ENCODE measurements at places on chromosomes 3 and 15.

- no peak overlapping the region for H3K4me3 ChIP-seq
- H3K27ac ChIP-seq = no peak overlapping the region
- H3K4me1 ChIP-seq = no peaks in the 10 kb centered on the region
- no peaks in the 10 kb centered on the region for H3K27me3 ChIP-seq
- DNase-seq = no peak
Measured at GRCh38 chr15:57287123-57287521, 89.2 kb upstream of the CGNL1 start.

DNA sequence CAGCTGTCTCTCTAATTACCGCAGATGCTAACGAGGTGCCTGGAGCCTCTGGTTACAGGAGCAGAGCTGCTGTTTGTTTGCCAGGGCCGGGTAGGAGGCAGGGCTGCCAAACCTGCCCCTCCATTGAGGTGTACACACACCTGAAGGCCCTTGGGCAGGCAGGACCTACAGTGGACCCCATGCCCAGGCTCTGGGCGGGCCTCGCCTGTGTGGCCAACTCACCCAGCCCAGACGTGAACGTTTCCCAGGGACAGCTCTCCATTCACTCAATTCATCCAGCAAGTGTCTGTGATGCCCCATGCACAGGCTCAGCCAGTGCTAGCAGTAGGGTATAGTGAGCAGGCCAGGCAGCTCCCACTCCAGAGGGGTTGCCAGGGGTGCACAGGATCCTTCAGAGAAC, 43.7 kb downstream of the PLXNA1 start:
- H3K4me1 ChIP-seq = no peaks in the 10 kb centered on the region
- no peak for DNase-seq
- no peak overlapping the region for H3K4me3 ChIP-seq
- H3K36me3 ChIP-seq = peaks cover 77% of the 10 kb centered on the region

DNA sequence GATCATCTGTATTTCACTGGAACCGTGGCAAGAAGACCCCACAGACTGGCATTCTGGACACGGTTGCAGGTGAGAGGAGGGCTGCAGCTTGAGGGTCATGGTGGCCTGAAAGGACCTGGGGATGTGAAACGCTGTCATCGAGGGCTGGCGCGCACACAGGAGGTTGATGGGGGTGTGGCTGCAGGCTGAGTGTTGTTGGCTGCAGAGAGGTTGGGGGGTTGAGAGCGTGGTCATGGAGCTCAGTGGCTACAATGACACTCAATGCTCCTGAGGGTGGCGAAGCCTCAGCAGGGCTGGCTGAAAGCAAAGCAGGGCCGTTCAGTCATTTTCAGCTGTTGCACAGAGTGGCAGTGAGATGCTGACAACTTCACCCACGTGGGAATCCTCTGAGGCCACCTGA, 21.0 kb downstream of the CPN2 start:
- no peak for DNase-seq
- H3K27me3 ChIP-seq = peaks cover 19% of the 10 kb centered on the region
- no peaks in the 10 kb centered on the region for H3K36me3 ChIP-seq
- no peak overlapping the region for H3K4me3 ChIP-seq
- H3K4me1 ChIP-seq = peaks cover 9% of the 10 kb centered on the region
- H3K27ac ChIP-seq = no peak overlapping the region

DNA sequence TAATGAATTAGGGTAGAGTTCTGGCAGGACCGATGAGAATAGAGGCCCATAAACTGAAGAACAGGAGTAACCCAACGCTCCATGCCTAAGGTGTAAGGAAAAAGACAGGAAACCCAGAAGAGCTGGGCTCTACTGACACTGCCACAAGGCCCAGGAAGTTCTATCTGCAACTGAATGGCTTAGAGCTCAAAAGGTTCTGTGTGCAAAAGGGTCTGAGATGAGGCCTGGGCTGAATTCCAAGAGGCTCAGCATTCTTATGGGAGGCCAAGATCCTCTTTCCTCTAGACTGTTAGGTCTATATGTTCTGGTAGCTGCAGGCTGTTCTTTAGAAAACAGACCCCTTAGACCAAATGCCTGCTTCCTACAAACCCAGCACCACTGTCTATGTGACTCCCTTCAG, 30.5 kb upstream of the PRSS50 start:
- DNase-seq = no peak
- no peaks in the 10 kb centered on the region for H3K36me3 ChIP-seq
- H3K27me3 ChIP-seq = no peaks in the 10 kb centered on the region
- no peak overlapping the region for H3K27ac ChIP-seq
- H3K4me3 ChIP-seq = no peak overlapping the region
- no peaks in the 10 kb centered on the region for H3K4me1 ChIP-seq

- DNase-seq = no peak
- H3K4me1 ChIP-seq = no peaks in the 10 kb centered on the region
- peaks cover 5% of the 10 kb centered on the region for H3K27me3 ChIP-seq
- H3K36me3 ChIP-seq = no peaks in the 10 kb centered on the region
- no peak overlapping the region for H3K4me3 ChIP-seq
- H3K27ac ChIP-seq = no peak overlapping the region
Measured at GRCh38 chr15:73781038-73781925, 28.1 kb upstream of the INSYN1 start.

DNA sequence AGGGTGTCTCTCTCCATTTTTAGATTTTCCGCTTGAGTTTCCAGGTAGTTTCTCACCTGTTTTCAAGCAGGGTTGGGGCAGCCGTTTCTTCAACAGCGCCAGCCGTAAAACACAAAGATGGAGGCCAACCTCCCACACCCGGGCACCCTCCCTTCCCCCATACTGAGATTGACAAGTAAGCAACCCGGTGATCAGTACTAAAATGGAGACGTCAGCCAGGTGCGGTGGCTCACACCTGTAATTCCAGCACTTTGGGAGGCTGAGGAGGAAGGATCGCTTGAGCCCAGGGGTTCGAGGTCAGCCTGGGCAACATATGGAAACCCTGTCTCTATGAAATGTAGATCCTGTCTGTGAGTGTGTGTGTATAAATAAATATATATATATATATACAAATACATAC, 903 bp upstream of the ZSCAN2 start:
- H3K36me3 ChIP-seq = peaks cover 11% of the 10 kb centered on the region
- no peak for DNase-seq
- no peak overlapping the region for H3K4me3 ChIP-seq
- no peaks in the 10 kb centered on the region for H3K27me3 ChIP-seq
- peak overlapping the region; percentile 92 for H3K27ac ChIP-seq

DNA sequence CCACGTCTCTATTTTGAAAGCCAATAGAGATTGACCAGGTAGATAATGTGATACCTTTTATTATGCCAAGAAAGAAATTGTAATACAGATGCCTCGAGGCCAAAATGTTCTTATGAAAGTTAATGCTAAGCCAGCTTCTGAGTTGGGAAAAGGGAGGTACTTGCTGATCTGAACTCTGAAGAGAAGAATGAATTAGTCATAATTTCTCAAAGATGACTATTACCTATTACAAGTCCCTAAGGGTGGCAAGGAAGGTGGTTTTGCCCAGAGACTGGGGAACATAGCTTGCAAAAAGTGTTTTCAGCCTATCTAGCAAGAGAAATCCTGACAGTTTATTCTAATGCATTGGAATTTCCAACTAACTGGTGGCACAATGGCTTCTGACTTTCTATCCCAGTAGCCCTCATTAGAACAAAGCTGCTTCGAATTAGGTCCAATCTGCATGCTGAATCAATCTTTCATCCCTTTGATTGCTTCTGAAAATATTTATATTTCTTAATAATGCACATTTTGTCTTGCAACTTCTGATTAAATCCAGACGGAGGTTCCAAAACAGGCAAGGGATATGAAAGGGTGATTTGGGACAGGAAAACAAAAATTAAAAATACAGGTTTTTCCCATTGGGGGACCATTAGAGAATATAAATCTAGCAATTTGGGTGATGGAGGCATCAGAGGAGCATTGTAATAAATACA, 17.7 kb upstream of the NR2F2 start:
- no peak overlapping the region for H3K27ac ChIP-seq
- H3K36me3 ChIP-seq = no peaks in the 10 kb centered on the region
- H3K27me3 ChIP-seq = peaks cover 5% of the 10 kb centered on the region
- no peak overlapping the region for H3K4me3 ChIP-seq
- no peak for DNase-seq
- no peaks in the 10 kb centered on the region for H3K4me1 ChIP-seq

- no peak for DNase-seq
- no peaks in the 10 kb centered on the region for H3K36me3 ChIP-seq
- no peak within 1 kb of the TSS for H3K4me3 ChIP-seq
Measured at GRCh38 chr15:41838400-41838897, at the start of gene PLA2G4B. Gene PLA2G4B (plus strand): TSS chr15:41838847. CDS start chr15:41838914, 67 bp downstream.

DNA sequence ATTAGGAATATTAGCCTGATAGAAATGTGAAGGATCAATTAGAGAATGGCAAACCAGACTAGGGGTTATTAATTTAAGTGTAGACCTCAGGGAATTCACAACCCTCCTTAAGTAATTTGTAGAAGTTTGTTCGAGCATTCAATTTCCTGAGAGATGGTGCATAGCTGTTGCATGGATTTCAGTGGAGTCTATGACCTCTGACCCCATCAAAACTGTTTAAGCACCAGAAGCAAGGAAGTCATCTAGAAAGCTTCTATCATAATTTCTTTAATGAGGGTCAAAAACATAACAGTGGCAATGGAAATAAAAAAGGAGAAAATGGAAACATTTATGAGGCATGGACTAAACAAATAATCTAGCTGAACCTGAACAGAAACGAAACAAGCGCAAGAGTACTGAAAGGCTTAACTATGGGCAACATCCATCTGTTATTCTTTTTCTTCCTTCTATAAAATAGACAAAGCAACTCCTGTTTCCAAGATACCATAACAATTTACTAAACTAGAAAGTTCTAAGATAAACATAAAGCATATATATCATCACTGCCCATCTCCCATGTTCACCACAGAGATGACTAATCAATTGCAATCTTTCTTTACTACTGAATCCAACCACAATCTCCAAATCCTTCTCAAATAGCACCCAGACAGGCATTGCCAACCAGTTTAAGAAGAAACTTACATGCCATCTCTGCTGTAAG, 151.4 kb downstream of the THRB start:
- H3K4me1 ChIP-seq = no peaks in the 10 kb centered on the region
- no peaks in the 10 kb centered on the region for H3K36me3 ChIP-seq
- H3K27ac ChIP-seq = no peak overlapping the region
- no peaks in the 10 kb centered on the region for H3K27me3 ChIP-seq
- DNase-seq = no peak

DNA sequence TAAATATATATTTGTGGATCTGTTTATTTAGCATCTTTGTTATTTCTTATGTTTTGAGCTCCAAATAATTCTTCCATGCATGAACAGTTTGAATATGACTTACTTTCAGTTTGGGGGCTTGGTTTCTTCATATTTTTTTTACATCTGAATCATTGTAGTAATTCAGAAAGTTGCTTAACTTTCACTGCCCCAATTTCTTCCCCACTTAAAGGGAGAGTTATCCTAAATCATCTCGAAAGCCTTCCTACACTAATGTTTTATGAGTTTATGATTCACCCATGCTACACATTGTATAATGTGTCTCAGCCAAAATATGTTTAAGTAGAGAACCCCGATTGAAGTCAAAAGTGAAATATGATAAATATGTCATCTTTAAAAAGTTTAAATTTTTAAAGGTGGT, 47.8 kb downstream of the SPRED1 start:
- no peak overlapping the region for H3K27ac ChIP-seq
- H3K27me3 ChIP-seq = peaks cover 9% of the 10 kb centered on the region
- no peaks in the 10 kb centered on the region for H3K36me3 ChIP-seq
- no peak for DNase-seq
- H3K4me1 ChIP-seq = no peaks in the 10 kb centered on the region

DNA sequence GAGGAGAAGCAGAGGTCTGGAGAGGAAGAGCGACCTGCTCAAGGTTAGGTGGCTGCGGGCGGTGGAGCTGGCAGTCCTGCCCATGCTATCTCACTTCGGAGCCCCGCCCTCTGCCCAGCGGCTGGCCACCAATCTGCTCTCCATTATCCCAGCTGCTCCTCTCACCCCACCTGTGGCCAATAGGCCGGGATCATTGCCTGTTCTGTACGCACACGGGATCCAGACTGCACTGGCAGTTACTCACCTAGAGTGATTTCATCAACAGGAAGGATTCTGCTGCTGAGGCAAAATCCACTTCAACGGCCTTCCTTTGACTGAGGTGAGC, 100.6 kb downstream of the TLE3 start:
- H3K36me3 ChIP-seq = no peaks in the 10 kb centered on the region
- H3K4me3 ChIP-seq = no peak overlapping the region
- H3K4me1 ChIP-seq = no peaks in the 10 kb centered on the region
- no peaks in the 10 kb centered on the region for H3K27me3 ChIP-seq
- H3K27ac ChIP-seq = no peak overlapping the region

GRCh38 chr3:125148836-125149235, 63.7 kb downstream of the SLC12A8 start:
- no peaks in the 10 kb centered on the region for H3K27me3 ChIP-seq

DNA sequence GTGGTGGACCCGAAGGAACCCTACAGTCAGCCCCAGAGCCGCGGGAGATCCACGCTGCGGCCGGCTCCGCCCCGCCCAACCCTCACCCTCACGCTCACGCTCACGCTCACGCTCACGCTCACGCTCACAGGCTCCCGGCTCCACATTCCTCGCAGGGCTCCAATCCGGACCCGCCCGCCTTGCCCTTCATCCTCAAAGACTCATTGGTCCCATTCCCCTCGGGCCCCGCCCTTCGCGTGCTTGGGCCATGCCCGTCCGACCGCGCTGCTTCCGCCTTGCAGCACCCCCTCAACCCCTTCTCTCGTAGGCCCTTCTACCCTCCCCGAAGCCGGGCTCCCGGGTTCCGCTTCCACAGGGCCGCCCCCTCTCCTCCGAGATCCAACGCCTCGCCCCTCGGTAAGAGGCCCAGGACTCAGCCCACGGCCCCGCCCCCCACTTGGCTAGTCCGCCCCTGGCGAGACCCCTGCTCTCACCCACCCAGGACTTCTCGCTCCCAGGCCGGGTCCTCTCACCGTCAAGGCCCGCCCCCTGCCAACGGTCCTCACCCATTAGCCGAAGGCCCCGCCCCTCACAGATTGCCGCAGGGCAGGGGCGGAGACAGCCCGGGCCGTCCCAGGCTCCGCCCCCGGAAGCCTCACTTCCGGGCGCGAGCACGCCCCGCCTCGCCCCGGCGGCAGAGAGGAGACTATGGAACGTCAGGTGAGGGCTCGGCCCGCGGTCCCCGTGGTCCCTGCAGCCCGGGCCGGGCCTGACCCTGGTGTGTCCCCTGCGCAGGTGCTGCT, at the start of gene APEH:
TSS of gene APEH (plus strand) at position 637 of the 782 bp plus-strand sequence. CDS start at position 688, 51 bp downstream.
- peak within 1 kb of the TSS; percentile 97 for H3K4me3 ChIP-seq
- no peaks in the 10 kb centered on the region for H3K27me3 ChIP-seq
- H3K4me1 ChIP-seq = peaks cover 34% of the 10 kb centered on the region
- H3K27ac ChIP-seq = peak within 1 kb of the TSS; percentile 87

- H3K36me3 ChIP-seq = no peaks in the 10 kb centered on the region
- no peaks in the 10 kb centered on the region for H3K4me1 ChIP-seq
- H3K4me3 ChIP-seq = no peak overlapping the region
- H3K27me3 ChIP-seq = no peaks in the 10 kb centered on the region
- no peak for DNase-seq
Measured at GRCh38 chr15:27201425-27201824, 230.4 kb downstream of the GABRG3 start.

GRCh38 chr15:57461541-57461940, 85.2 kb downstream of the CGNL1 start:
- H3K36me3 ChIP-seq = no peaks in the 10 kb centered on the region
- H3K27ac ChIP-seq = no peak overlapping the region
- DNase-seq = no peak
- peaks cover 16% of the 10 kb centered on the region for H3K27me3 ChIP-seq
- H3K4me3 ChIP-seq = no peak overlapping the region
- H3K4me1 ChIP-seq = no peaks in the 10 kb centered on the region

- no peaks in the 10 kb centered on the region for H3K4me1 ChIP-seq
- no peaks in the 10 kb centered on the region for H3K36me3 ChIP-seq
- no peak for DNase-seq
- H3K27ac ChIP-seq = no peak overlapping the region
- peaks cover 8% of the 10 kb centered on the region for H3K27me3 ChIP-seq
Measured at GRCh38 chr3:73556520-73557372, 68.0 kb downstream of the PDZRN3 start.
